ENCODE measurements at places on chromosomes 13 and 19. TPM values are rescaled to one million over a fixed set of nuclear protein-coding genes. Genes with fewer than 3 reads are reported as not detected.

GRCh38 chr13:52779103-52779502 is 39.5 kb upstream of the CNMD start:
- H3K4me3 ChIP-seq = no peak overlapping the region
- no peak overlapping the region for H3K27ac ChIP-seq
- no peaks in the 10 kb centered on the region for H3K36me3 ChIP-seq
- H3K27me3 ChIP-seq = no peaks in the 10 kb centered on the region

- DNase-seq = no peak
- H3K36me3 ChIP-seq = no peaks in the 10 kb centered on the region
- no peaks in the 10 kb centered on the region for H3K27me3 ChIP-seq
- H3K4me1 ChIP-seq = no peaks in the 10 kb centered on the region
- no peak overlapping the region for H3K27ac ChIP-seq
Measured at GRCh38 chr13:79806821-79807220, 325.9 kb downstream of the NDFIP2 start.

DNA sequence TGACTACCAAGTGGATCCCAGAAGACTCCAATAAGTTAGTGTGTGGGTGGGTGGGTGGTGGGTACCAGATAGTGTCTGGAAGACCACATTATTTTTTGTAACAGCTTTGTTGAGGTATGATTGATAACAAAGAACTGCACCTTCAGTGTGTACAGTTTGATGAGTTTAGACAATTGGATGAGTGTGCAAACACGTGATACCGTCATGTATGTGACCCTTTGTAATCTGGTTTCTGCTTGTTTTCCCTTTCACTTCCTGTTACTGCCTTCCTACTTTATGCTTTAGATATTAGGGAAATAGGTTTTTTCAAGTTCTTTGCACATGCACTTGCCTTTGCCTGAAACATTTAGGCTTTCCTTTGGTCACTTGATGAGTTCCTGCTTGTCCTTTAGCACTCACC is 8.5 kb downstream of the RPL21 start:
- DNase-seq = no peak
- H3K36me3 ChIP-seq = no peaks in the 10 kb centered on the region
- no peaks in the 10 kb centered on the region for H3K27me3 ChIP-seq

DNA sequence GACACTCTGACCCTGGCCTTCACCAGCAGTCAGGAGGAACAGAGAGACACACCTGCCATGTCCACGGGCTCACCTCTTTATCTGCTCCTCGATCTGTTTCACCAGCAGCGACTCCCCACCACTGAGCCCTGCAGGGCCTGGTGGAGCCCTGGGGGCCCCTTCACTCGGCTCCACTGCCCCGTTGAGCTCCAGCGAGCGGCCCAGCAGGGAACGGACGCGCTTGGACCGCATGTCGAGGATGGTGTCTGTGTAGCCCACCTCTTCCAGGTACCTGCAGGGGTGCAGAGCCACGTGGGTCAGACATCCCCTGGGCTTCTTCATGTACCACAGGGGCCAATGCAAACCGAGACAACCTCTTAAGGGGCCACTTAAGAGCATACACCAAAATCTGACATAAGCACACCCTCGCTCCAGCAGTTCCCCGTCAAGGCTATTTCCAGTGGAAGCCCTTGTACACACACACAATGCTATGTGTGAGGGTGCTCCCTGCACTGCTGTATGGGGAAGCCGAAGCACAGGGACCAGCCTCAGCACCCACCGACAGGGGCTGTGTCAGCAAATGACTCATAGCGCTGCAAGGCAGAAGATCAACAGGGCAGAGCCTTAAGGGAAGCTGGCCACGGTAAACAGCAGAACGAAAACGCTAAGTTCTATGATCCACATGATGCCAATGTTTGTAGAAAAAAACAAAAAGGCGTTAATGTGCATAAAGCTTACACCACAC is 12.7 kb upstream of the FKRP start:
- no peak overlapping the region for H3K27ac ChIP-seq
- H3K4me3 ChIP-seq = no peak overlapping the region
- no peaks in the 10 kb centered on the region for H3K4me1 ChIP-seq
- peaks cover 91% of the 10 kb centered on the region for H3K36me3 ChIP-seq

- DNase-seq = no peak
- no peak overlapping the region for H3K4me3 ChIP-seq
- no peaks in the 10 kb centered on the region for H3K4me1 ChIP-seq
- no peaks in the 10 kb centered on the region for H3K27me3 ChIP-seq
- H3K27ac ChIP-seq = no peak overlapping the region
Measured at GRCh38 chr13:103926118-103926517, 859.9 kb upstream of the SLC10A2 start.

- no peaks in the 10 kb centered on the region for H3K4me1 ChIP-seq
- H3K27me3 ChIP-seq = no peaks in the 10 kb centered on the region
- no peak overlapping the region for H3K4me3 ChIP-seq
- peak; percentile 61 for DNase-seq
- H3K27ac ChIP-seq = no peak overlapping the region
Measured at GRCh38 chr13:23377983-23378632, 55.4 kb downstream of the SACS start.

GRCh38 chr19:40936755-40937154 is 54.3 kb upstream of the CYP2B6 start:
- H3K4me1 ChIP-seq = no peaks in the 10 kb centered on the region
- no peak overlapping the region for H3K4me3 ChIP-seq
- H3K27me3 ChIP-seq = no peaks in the 10 kb centered on the region
- H3K27ac ChIP-seq = no peak overlapping the region

GRCh38 chr13:33548069-33548468 is 262.5 kb upstream of the STARD13 start:
- H3K27ac ChIP-seq = no peak overlapping the region
- no peak for DNase-seq
- no peaks in the 10 kb centered on the region for H3K27me3 ChIP-seq
- H3K36me3 ChIP-seq = no peaks in the 10 kb centered on the region

DNA sequence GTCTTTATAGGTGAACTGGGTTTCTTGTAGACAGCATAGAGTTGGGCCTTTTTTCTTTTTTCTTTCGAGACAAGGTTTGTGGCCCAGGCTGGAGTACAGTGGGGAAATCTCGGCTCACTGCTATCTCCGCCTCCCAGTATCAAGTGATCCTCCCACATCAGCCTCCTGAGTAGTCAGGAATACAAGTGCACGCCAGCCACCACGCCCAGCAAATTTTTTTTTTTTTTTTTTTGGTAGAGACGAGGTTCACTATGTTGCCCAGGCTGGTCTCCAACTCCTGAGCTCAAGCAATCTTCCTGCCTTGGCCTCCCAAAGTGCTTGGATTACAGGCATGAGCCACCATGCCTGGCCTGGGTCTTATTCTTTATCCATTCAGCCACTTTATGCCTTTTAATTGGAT is 5.1 kb upstream of the CALM3 start:
- no peak overlapping the region for H3K4me3 ChIP-seq
- H3K27ac ChIP-seq = no peak overlapping the region
- no peak for DNase-seq
- H3K36me3 ChIP-seq = no peaks in the 10 kb centered on the region

DNA sequence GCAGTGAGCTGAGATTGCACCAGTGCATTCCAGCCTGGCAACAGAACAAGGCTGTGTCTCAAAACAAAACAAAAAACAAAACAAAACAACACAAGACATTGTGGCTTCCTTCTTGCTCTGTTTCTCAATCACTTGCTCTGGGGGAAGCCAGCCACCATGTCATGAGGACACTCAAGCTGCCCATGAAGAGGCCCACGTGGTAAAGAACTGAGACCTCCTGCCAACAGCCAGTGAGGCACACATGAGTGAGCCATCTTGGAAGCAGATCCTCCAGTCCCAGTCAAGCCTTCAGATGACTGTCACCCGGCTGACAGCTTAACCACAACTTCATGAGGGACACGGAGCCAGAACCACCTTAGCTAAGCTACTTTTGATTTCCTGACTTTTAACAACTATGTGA is 25.2 kb downstream of the CPT1C start:
- no peak for DNase-seq
- no peaks in the 10 kb centered on the region for H3K36me3 ChIP-seq
- no peak overlapping the region for H3K4me3 ChIP-seq

- H3K27ac ChIP-seq = no peak overlapping the region
- no peak for DNase-seq
- H3K4me1 ChIP-seq = no peaks in the 10 kb centered on the region
- no peaks in the 10 kb centered on the region for H3K27me3 ChIP-seq
Measured at GRCh38 chr19:47494729-47495128, 10.7 kb upstream of the KPTN start.

GRCh38 chr19:35459414-35460082 is 11.5 kb downstream of the FFAR2 start:
- H3K4me3 ChIP-seq = no peak overlapping the region
- peak; percentile 55 for DNase-seq
- H3K36me3 ChIP-seq = no peaks in the 10 kb centered on the region
- H3K27me3 ChIP-seq = no peaks in the 10 kb centered on the region

GRCh38 chr13:103210348-103210747 is 144.1 kb upstream of the SLC10A2 start:
- no peaks in the 10 kb centered on the region for H3K27me3 ChIP-seq
- DNase-seq = no peak
- H3K4me1 ChIP-seq = no peaks in the 10 kb centered on the region
- H3K27ac ChIP-seq = no peak overlapping the region
- no peak overlapping the region for H3K4me3 ChIP-seq
- no peaks in the 10 kb centered on the region for H3K36me3 ChIP-seq

GRCh38 chr13:23469951-23470421 is 36.5 kb upstream of the SACS start:
- DNase-seq = no peak
- peaks cover 16% of the 10 kb centered on the region for H3K4me1 ChIP-seq
- H3K27ac ChIP-seq = no peak overlapping the region
- no peaks in the 10 kb centered on the region for H3K36me3 ChIP-seq
- H3K27me3 ChIP-seq = no peaks in the 10 kb centered on the region

- H3K4me3 ChIP-seq = no peak overlapping the region
- no peaks in the 10 kb centered on the region for H3K4me1 ChIP-seq
- no peak overlapping the region for H3K27ac ChIP-seq
- H3K36me3 ChIP-seq = no peaks in the 10 kb centered on the region
Measured at GRCh38 chr19:58319241-58319640, 7.6 kb upstream of the ZSCAN22 start.

DNA sequence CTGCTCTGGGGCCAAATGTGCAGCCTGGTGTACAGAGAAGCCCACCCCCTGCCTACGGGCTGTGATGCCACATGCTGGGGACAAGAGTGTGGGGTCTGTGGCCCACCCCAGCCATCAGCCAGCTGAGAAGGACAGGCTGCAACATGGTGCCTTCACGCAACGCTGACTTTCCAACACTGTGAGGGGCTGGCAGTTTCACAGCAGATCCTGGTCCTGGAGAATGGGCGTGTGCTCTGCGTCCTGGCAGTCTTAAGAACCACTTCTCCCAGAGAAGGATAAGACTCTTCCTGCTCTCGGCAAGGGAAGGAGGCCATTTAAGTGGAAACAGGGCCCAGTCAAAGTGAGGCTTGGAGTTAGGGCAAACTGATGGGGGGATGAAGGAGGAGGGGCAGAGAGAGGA is 4.6 kb downstream of the LRRC4B start:
- H3K4me1 ChIP-seq = no peaks in the 10 kb centered on the region
- H3K36me3 ChIP-seq = no peaks in the 10 kb centered on the region
- H3K4me3 ChIP-seq = no peak overlapping the region

DNA sequence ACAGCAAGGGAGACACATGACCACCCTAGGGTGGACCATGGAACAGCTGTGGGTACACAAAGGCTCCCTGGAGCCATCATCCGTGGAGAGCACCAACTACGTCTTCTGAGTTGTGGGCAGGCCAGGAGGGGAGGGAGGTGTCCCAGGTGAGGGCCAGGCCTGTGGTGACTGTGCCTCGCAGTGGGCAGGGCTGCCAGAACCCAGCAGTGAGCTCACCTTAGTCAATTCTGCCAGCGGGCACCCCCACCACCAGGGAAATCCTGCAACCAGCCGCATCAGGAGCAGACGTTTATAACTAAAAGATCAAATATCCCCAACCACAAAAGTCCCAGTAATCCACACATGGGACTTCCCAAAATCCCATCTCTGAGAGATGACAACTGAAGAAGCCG is 19.6 kb downstream of the ELL start:
- no peak for DNase-seq
- H3K27ac ChIP-seq = no peak overlapping the region
- H3K36me3 ChIP-seq = no peaks in the 10 kb centered on the region
- H3K4me3 ChIP-seq = no peak overlapping the region

GRCh38 chr13:23883255-23883654 is 5.9 kb downstream of the MIPEP start:
- no peak for DNase-seq
- no peak overlapping the region for H3K4me3 ChIP-seq
- peaks cover 7% of the 10 kb centered on the region for H3K4me1 ChIP-seq

GRCh38 chr13:79112016-79112415 is 294.0 kb downstream of the RBM26 start:
- no peaks in the 10 kb centered on the region for H3K4me1 ChIP-seq
- H3K36me3 ChIP-seq = no peaks in the 10 kb centered on the region
- no peaks in the 10 kb centered on the region for H3K27me3 ChIP-seq
- no peak for DNase-seq
- H3K27ac ChIP-seq = no peak overlapping the region

- no peaks in the 10 kb centered on the region for H3K27me3 ChIP-seq
- no peak overlapping the region for H3K27ac ChIP-seq
- no peaks in the 10 kb centered on the region for H3K36me3 ChIP-seq
- no peak for DNase-seq
- no peaks in the 10 kb centered on the region for H3K4me1 ChIP-seq
- no peak overlapping the region for H3K4me3 ChIP-seq
Measured at GRCh38 chr13:22271903-22272302, 601.0 kb downstream of the FGF9 start.

ZNF574 gene
- 24.2 TPM for total RNA-seq

CEACAM8 gene
- total RNA-seq = not detected

KLC3 gene
- not detected for total RNA-seq

RNF17 gene
- total RNA-seq = not detected

PGLYRP2 gene
- not detected for total RNA-seq

SHISA7 gene
- not detected for total RNA-seq

ATP1A3 gene
- total RNA-seq = 0.35 TPM

LSR gene
- 214 TPM for total RNA-seq

TSSK6 gene
- 10.8 TPM for total RNA-seq
